ENCODE measurements at places on chromosomes 1 and 21.

GRCh38 chr1:154860156-154860870, 9.8 kb downstream of the KCNN3 start:
- no peak for DNase-seq

DNA sequence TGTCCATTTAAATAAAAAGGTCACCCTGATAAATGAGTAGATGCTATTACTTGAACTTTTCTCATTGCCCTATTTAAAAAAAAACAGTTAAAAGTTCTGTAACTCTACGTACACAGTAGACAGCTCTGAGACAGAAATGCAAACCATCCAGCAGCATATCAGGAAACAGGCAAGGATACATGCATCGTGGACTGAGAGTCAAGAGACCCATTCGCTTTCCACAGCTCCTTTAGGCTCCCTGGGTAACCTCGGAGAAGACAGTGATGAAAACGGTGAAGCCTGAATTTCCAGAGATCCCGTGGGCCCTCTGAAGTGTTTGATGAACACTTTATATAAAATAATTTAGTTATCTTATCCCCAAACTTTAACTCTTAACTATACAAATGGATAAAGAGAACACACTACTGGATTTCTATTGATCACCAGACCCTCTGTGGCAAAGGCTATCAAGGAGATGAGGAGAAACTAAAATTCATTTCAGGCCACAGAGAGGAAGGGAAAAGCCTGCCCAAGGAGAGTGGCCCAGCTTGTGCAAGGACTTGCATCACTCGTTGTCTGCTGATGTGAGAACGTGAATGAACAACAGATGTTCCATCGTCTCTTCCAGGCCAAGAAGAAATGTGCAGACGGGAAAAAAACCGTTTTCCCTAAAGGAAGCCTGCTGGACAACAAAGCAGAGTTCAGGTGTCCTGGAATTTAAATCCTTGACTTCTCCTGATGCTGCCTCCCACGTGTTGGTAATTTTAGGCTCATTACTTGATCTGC, 131.0 kb downstream of the TGFBR3 start:
- DNase-seq, result no peak

GRCh38 chr1:50661626-50662025, 238.4 kb upstream of the DMRTA2 start:
- no peak for DNase-seq

DNA sequence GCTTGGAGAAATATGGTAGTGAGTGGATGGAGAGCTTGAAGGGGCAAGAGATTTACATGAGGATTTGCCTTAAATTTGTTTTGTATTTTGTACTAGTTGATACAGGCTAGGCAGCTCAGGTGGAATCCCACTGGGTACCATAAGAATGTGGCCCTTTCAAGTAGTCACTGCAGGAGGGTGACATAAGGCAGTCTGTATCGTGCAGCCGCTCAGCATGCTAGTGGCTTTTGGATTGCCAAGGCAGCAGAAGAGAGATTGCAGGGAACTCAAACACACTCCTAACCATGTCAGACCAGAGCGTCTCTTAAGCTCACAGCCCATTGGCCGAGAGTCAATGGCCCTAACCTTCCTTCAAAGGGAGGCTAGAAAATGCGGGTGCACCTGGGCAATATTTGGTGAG, 420.0 kb downstream of the ADGRL2 start:
- no peak for DNase-seq

DNA sequence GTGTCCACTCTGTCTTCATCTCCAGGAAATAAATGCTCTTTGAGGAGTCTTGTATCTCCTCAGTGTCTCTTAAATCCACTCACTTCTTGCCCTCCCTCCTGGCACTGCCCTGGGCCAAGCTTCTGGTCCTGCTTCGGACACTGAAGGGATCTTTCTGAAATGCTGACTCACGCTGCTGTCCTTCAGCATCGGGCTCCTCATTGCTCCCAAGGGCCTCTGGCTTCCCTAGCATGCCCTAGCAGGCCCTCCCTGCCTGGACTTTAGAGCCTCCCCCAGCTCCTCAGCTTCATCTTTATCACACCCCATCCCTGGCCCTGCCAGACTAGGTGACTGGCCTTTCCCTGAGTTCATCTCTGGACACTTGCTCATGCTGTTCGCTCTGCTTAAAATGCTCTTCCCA, 96.6 kb downstream of the FOXD2 start:
- peak; percentile 36 for DNase-seq

- DNase-seq, result peak; percentile 57
These were observed 30.7 kb upstream of the KIAA1614 start for GRCh38 chr1:180881806-180882509.

- DNase-seq, result no peak
These were observed 8.7 kb downstream of the TACSTD2 start for GRCh38 chr1:58568271-58568860.

DNA sequence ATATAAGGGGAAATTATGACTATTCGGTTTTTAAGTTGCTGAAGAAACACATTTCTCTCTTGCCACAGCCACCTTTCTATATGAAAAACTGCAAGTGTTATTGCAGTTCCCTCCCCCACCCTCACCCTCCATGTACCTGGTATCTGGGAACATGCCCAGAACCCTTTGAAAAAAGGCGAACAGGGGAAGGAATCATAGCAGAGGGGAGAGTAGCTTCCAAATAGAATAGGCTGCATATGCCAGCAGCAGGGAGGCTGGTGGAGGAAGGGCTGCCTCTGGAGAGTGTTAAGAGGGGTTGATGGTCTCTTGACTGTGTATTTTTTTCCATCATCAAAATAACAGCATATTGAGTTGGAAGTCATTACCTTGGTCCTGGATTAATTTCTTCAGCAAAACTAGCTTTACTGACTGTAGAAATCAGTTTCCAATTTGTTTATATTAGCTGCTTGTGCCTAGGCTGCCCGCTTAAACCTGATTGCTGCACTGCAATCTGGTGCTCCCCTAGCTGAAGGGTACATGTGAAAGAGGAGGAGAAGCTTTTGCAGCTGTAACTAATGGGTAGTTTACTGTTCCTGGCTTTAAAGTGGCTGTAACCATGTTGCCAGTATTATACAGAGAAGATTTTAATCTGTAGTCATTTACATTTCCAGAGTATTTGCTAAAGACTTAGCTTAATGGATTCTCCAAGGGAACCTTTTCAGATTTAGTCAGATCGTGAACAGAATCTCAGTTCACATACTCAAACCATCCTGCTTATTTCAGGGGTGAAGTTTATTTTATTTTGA, 22.7 kb downstream of the AHCYL1 start:
- no peak for DNase-seq

DNA sequence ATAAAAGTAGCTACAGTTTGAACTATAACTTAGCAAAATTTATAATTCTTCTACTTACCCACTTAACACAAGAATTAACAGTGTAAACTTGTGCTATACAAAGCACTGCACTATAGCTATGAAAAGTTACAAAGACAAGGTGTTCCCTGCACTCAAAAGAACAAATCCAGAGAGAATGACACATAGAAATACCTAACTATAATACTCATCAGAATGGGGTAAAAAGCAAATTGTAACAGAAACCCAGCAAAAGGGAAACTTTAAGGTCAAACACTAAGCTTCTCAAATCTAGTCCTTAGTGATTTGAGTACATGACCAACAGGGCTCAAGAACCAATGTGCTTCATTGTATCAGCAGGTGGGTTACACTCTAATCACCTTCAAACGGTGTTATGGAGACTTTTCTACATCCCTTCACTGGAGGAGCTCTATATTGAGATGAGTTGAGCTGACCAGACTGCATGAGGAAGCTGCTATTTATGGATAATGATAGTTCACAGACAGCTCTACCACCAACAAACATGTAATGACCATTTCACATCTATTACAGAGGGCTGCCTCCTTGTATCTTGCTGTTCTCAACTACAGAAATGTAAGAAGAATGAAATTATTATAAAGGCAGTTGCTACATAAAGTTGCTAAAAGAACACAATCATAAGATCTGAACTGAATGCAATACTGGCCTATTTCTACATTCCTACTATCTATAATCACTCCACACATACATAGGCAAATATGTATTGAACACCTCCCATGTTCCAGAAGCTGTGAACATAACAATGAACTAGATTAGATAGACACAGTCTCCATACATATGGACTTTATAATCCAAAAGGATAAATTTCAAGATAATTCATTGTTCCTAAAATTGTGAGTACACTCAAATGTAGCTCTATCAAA, 47.6 kb downstream of the PIK3R3 start:
- DNase-seq, result peak; percentile 27

DNA sequence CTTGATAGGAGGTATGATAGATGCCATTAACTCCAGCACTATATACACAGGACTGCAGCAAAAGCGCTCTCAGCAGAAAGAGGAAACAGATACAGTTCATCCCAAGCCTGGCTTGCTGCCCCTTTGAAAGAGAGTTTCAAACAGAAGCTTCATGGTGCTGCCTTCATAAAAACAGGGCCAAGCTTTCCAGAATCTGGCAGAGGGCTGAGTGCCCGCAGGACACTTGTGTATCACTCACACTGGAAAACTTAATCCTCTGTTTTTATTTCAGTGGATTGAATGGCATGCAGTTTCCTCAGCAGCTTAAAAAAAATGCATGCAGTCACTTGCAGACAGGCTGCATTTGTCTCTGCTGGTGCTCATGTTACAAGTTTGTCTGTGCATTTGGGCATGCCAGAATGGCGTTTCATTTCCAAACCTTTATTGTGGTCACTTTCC, 40.4 kb downstream of the KCNJ15 start:
- peak; percentile 20 for DNase-seq

GRCh38 chr1:235767795-235768194, 98.9 kb downstream of the LYST start:
- no peak for DNase-seq

- peak; percentile 82 for DNase-seq
These were observed 23.7 kb downstream of the RNU5D-1 start for GRCh38 chr1:44707112-44707881.

DNA sequence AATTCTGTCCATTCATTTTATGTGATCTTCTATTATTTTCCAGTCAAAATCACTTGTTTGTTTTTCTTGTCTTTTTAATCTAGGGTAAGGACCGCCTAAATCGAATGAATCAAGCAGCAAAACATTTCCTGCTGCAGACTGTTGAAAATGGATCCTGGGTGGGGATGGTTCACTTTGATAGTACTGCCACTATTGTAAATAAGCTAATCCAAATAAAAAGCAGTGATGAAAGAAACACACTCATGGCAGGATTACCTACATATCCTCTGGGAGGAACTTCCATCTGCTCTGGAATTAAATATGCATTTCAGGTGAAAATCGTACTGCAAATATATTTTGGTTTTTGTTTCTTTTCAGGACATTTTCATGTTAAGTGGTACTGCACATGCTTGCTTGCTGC, 20.5 kb downstream of the CLCA4 start:
- DNase-seq, result no peak

- DNase-seq, result no peak
These were observed 501 bp upstream of the DNAJC6 start for GRCh38 chr1:65308781-65309303.

- no peak for DNase-seq
These were observed 524.8 kb downstream of the PTPRC start for GRCh38 chr1:199163670-199164069.

DNA sequence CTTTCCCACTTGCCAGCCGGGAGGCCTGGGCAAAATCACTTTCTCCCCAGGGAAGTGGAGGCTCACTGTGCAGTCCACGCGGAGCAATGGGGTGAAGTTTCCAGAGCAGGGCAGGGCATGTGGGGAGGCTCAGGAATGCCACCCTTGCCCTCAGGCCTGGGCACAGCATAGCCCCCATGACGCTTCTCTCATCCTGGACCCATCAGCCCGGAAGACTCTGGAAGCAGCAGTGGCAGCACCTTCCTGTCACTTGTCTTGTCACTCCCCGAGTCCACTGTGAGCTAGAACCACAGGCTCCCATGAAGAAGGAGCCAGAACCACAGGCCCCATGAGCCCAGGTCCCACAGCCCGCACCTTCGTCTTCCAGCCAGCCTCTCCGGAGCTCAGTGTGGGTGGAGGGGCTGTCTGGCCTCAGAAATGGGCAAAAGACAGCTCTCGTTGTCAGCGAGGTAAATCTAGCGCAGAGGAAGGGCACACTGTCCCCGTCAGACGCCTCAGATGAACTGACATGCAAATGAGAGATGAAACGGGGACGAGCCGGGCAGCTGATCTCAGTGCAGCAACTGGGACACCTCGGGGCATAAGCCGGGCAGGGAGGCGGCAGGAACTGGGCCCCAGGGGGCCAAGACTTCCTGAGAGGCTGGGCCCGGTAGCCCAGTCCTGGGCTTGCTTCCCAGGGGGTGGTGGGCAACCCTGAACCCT, 6.1 kb downstream of the PDE9A start:
- no peak for DNase-seq

DNA sequence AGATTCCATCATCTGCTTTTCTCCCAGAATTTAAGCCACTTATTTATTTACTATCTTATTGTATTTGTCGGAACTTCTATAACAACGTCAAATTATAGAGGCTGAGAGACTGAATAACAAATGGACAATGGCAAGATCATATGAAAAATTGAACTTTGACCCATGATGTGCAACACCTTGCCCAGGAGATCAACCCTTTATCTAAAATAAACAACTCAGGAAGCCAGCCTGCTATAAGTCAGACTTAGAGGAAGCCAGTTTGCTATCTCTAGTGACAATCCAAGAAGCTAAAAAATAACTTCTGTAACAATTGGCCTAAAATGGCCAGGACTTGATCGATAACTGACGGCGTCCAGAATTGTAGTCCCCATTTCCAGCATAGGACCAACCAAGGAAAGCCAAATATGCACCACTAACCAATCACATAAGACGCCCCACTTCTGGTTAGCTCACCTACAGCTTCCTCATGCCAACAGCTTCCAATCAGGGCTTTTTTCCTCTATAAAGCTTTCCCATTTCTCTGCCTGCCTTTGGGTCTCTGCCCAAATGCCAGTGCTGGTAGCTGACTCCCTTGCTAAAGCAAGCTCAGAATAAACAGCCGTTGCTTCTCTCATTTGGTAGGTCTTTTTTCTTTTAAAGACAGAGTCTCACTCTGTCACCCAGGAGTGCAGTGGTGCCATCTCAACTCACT, 28.5 kb downstream of the ANP32E start:
- DNase-seq, result no peak

- peak; percentile 61 for DNase-seq
These were observed 9.9 kb upstream of the CDCA8 start for GRCh38 chr1:37682334-37682987.

- DNase-seq, result no peak
These were observed 118.9 kb downstream of the RIPK4 start for GRCh38 chr21:41647806-41648561.

DNA sequence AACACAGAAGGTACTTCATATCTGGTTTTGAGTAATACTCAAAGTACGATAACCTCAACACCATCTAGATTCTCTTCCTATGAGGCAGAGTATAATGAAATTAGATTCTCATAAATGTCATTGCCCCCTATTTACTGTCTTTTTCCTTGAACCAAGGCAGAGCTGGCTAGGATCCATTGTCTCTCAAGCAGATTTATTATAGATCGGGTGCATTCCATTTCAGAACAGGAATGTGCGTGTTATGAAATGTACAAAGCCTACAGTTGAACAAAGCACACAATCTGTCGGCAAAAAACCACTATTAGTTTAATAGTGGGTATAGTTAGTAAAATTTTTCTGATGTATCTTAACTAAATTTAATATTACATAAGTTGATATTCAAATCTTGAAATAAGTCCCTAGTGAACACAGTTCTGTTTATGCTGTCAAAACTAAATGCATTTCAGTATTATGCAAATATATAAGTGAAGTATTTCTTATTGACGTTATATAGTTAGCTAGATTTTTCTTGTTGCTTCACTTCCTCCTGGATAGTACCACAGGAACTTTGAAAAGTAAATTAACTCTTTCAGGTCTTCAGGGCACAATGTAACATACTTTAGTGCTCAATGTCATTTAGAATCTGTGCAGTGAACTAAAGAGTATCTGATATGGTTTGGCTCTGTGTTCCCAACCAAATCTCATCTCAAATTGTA, 92.1 kb downstream of the DDAH1 start:
- no peak for DNase-seq
